ENCODE measurements at places on chromosomes 3 and 15.

GRCh38 chr3:188670446-188670845 lies 501.3 kb upstream of the TPRG1 start:
- no peak for DNase-seq

GRCh38 chr3:9746330-9746729 lies 3.4 kb upstream of the OGG1 start:
- DNase-seq, result no peak

DNA sequence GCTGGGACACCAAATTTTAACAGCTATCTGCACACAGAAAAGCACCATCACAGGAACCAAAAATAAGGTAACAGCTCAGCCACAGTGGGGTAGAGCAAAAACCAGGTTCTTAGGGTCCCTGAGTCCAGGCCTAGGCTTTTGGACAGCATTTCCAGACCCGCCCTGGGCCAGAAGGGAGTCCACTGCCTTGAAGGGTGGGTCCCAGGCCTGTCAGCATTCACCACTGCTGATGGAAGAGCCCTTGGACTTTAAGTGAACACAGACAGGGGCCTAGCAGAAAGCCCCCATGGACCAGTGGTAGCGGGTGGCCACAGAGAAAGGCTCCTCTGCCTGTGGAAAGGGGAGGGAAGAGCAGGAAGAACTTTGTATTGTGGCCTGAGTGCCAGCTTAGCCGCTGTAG lies 56.4 kb downstream of the PLCH1 start:
- no peak for DNase-seq

GRCh38 chr3:197953881-197954280 lies 3.9 kb downstream of the RPL35A start:
- DNase-seq, result no peak

DNA sequence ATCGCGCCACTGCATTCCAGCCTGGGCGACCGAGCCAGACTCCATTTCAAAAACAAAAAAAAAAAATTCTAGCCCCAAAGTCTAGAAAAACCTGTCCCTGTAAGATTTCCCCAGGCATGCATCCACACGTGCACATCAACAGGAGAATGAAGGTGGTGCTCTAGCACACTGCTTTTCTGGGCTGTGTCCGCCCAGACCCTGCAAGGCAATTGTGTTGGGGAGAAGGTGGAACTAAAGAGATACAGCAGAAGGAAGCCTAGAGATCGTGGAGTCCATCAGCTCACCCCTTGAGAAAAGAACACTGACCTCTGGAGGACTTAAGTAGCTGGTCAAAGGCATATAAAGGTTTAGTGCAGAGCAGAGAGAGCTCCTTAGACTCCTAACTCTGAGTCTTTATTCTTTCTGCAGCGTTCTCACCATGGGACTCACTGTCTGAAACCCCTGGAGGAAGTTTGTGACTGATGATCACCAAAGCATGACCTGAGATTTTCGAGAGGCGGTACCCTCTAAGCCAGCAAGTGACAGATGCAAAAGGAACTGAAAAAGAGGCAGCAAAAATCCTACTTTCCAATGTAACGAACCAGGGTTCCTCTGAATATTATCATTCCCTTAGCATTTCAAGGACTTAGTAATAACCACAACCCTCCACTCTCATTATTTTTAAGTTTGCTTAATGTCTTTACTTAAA lies 179.8 kb downstream of the MEX3B start:
- no peak for DNase-seq

DNA sequence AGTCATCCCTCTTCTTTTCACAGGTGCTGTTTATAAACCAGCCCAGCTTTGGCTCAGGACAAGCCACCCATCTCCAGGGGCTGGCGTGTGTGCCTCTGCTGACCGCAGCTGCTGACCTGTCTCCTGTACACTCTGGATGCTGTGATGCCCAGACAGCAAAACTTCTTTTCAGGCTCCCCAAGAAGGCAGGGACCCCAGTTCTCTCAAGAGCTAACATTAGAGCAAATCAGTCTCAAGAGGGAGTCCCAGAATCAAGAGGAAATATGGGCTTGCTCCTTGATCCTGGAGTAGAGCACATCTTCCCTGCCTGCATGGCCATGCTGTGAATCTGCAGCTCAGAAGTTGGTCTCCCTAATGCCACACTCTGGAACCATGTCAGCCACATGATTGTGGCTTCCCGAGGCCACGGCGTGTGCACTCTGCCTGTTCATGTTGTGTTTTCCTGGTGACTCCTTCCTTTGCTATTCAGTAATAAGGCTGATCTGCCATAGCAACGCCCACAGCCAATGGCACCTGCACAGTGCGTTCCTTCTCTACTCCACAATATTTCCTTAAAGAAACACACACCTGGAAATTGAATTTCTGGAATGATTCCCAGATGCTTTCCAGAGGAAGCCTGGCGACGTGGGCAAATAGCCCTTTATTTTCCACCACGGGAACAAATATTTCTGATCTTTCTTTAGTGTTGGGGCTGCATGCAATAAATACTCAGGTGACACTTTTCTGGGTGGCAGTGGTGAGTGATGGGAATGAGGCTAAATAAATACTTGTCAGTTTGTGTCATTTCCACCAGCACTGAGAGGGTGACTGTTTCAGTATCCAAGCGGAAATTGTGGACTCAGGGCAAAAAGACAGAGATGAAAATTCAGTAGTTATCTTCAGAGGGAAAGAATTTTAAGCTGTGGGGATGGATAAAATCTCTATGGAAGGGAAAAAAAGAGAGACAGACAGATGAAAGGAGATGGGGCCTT lies 21.9 kb upstream of the THSD4 start:
- DNase-seq, result peak; percentile 48

GRCh38 chr3:72977060-72977808 lies 19.4 kb upstream of the PPP4R2 start:
- DNase-seq, result no peak

DNA sequence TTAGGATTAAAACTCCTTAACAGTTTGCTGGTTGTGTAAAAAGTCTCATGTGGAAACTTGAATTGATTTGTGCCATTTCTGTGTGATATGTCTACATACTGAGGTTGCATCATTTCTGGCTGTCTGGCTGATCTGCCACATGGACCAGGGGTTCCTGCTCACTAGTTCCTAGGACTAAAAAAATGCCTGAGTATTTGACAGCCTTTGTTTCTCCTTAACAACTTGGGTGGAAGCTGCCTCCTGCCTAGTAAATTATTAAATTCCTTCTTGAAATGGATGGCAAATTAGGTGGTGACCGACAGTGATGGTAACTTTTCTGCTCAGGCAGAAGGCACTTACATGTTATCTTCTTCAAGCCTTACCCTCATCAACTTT lies 226.9 kb upstream of the MRPL3 start:
- DNase-seq, result peak; percentile 10

DNA sequence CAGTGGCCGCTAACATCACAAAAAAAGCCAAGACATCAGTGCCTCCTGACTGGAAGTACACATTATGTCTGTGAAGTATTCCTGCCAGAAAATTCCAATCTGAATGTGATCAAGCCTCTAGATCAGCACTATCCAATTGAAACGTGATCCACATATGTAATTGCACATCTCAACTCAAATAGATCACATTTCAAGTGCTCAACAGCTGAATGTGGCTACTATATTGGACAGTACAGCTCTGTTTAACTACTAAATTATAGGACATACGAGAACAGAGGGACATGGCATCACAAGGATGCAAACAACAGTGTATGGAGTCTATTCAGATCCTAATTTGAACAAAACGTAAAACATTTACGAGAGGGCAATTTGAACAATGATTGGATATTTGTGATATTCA lies 542 bp upstream of the UBAP1L start:
- peak; percentile 59 for DNase-seq

DNA sequence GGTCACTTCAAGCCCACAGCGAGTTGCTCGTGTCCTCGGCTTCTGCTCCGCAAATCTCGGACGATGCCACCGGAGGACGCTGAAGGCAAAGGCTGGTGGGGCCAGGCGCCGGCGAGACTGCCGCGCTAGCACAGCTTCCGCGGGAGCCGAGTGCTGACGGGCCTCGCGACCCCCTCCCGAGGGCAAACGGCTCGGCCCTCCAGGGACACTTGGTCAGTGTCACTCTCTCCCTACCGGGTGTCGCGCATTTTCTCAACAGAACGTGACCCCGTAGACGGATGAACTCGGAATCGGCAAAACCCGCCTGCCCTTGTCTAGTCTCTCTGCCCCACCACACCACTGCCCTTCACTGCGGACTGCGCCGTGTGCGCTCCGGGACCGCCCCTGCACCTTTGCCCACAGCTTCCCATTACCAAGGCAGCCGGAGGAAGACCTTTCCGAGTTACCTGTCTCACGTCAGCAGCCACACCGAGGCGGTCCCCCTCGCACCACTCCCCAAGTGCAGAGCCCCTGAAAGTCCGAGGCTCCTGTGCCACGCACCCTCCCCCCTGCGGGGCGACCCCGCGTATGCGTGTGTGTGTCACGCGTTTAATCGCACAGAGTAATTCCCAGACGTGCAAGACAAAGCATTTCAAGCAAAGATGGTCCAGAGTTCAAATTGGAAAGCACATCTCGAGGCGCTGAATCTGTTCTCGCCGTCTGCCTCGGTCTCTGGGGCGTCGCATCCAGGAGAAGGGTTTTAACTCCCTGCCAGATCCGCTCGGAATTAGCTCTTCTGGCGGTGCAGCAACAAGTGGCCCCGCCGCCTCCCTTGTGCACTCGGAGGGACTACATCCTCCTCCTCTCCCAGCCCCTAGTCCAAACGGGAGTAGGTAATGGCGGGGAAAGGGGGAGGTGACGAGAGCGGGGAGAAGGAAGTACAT lies 245.0 kb upstream of the TOPAZ1 start:
- DNase-seq, result peak; percentile 55

- no peak for DNase-seq
Observed at GRCh38 chr15:74838137-74838516, 4.8 kb downstream of the ULK3 start.

- DNase-seq, result no peak
Observed at GRCh38 chr15:78564743-78565096, 600 bp upstream of the CHRNA5 start.

GRCh38 chr15:62403164-62403809 lies 238.2 kb upstream of the C2CD4B start:
- DNase-seq, result no peak

GRCh38 chr15:74676801-74677200 lies 19.0 kb downstream of the EDC3 start:
- no peak for DNase-seq

DNA sequence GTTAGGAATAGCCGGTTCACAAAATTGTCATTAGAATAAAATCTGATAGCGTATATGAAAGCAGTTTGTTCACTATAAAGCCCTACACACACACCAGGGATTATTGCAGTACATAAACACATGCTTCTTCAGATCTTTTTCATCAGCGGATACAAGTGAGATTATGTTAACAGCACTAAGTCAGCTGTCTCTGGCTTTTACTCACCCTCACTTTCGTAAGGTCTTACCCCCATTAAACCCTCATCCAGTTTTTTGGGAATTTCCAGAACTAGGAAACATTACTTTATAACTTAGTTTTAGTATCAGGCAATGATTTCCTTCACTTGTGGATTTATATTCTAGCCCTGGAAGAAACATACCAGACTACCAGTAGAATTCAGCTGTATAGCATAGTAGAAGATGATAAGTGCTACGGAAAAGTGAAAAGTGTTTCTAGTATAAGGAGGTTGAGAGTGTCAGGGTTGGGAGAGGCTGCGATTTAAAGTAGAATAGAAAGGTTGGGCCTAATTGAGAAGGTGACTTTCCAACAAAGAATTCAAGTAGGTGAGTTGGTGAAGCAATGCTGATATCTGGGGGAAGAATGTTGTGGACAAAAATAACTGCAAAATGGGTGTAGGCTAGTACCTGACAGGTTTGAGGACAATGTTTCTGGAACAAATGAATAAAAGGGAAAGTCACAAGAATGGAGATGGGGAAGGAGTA lies 22.7 kb downstream of the TMEM207 start:
- DNase-seq, result no peak

DNA sequence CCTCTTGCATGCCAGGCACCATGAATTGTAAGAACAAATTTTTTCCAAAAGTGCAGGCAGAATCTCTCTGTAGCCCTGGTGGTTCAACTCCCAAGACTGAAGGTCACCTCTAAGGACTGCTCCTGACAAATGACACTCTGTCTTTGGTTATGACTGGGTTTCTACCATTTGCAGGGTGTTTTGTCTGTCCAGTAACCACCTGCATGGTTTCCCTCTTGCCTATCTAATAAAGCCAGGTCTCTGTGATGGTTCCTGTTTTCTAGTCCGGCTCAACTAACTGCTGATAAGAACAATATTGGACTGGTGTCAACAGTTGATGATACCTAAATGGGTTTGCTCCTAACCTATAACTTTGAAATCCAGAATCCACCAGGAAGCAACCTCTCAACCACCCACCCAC lies 43.7 kb downstream of the ATP8B4 start:
- DNase-seq, result no peak

DNA sequence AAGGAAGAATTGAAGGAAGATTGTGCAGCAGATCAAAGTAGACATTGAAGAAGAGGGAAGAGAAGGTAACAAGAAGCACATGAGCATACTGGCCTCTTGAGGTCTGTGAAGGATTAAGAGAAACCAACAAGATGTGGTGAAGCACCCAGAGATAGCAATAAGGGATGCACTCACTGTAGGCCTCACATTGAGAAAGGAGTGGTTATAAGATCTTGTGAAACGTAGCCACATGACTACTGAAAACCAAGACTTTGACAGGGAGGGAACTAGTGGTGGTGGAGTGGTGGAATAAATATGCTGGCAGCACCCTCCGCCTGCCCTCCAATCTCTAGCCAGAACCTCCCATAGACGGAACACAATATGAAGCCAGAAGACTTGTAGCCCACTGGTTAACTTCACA lies 651.2 kb downstream of the DIPK2A start:
- no peak for DNase-seq

DNA sequence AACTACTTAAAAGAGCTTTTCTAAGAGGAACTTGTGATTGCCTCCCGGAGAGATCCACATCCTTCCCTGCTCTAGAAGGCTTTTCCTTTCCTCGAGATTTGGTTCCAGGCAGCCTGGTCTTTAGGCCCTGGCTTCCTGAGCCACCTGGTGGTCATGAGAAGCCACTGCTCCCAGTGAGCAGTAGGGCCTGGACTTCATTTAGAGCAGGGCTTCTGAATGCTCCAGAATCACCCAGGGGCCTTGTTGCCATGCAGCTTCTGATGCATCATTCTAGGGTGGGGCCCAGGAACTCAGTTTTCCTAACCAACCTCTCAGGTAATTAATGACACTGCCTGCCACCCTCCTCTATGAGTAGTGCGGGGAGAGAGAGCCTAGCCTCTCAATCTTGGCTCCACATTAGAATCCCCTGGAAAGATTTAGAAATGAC lies 29.6 kb downstream of the PSMD6 start:
- DNase-seq, result peak; percentile 50

- DNase-seq, result no peak
Observed at GRCh38 chr3:122668930-122669730, 11.5 kb upstream of the PARP14 start.

DNA sequence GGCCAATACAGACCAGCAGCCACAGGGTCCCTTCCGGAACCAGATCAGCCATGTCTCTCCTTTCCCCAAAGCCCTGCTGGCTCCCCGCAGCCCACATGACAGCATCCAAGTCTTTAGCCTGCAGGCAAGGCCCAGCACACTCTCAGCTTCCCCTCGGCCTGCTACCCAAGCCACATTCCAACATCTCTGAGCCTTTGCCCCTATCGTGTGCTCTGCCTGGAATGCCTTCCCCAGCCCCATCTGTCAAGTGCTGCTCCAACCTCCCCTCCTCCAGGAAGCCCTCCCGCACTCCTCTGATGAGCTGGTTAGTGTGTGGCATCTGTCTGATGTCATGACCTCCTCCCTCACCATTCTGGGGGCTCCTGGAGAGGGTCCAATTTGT lies 8.5 kb downstream of the PLXND1 start:
- DNase-seq, result no peak

- no peak for DNase-seq
Observed at GRCh38 chr3:185767002-185767688, 57.7 kb downstream of the IGF2BP2 start.
